Hepatocyte (in vitro differentiated cells): ENCODE measurements at places on chromosomes 16 and 17. TPM values are rescaled to one million over a fixed set of nuclear protein-coding genes. Genes with fewer than 3 reads are reported as not detected.

DNA sequence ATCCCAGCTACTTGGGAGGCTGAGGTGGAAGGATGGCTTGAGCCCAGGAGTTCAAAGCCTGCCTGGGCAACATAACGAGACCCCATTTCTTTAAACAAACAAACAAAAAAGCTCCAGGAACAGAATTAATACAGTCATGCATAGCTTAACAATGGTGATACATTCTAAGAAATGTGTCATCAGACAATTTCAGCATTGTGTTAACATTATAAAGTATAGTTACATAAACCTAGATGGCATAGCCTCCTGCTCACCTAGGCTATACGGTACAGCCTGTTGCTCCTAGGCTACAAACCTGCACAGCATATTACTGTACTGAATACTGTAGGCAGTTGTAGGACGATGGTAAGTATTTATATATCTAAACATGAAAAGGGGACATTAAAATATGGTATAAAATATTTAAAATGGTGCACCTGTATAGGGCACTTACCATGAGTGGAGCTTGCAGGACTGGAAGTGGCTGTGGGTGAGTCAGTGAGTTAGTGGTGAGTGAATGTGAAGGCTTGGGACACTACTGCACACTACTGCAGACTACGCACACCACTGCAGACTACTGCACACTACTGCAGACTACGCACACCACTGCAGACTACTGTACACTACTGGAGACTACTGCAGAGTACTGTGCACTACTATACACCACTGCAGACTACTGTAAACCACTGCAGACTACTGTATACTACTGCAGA is 74.6 kb downstream of the TMC6 start:
- no peaks in the 10 kb centered on the region for H3K4me1 ChIP-seq
- no peaks in the 10 kb centered on the region for H3K27me3 ChIP-seq
- H3K27ac ChIP-seq = no peak overlapping the region
- DNase-seq = no peak
- H3K4me3 ChIP-seq = no peak overlapping the region
- no peaks in the 10 kb centered on the region for H3K36me3 ChIP-seq

GRCh38 chr16:74201576-74201975 is 95.0 kb upstream of the PSMD7 start:
- H3K36me3 ChIP-seq = no peaks in the 10 kb centered on the region
- H3K27me3 ChIP-seq = no peaks in the 10 kb centered on the region
- no peak for DNase-seq
- no peak overlapping the region for H3K4me3 ChIP-seq

GRCh38 chr17:53100126-53100525 is 722.6 kb upstream of the KIF2B start:
- DNase-seq = no peak
- H3K36me3 ChIP-seq = no peaks in the 10 kb centered on the region
- H3K27me3 ChIP-seq = no peaks in the 10 kb centered on the region

DNA sequence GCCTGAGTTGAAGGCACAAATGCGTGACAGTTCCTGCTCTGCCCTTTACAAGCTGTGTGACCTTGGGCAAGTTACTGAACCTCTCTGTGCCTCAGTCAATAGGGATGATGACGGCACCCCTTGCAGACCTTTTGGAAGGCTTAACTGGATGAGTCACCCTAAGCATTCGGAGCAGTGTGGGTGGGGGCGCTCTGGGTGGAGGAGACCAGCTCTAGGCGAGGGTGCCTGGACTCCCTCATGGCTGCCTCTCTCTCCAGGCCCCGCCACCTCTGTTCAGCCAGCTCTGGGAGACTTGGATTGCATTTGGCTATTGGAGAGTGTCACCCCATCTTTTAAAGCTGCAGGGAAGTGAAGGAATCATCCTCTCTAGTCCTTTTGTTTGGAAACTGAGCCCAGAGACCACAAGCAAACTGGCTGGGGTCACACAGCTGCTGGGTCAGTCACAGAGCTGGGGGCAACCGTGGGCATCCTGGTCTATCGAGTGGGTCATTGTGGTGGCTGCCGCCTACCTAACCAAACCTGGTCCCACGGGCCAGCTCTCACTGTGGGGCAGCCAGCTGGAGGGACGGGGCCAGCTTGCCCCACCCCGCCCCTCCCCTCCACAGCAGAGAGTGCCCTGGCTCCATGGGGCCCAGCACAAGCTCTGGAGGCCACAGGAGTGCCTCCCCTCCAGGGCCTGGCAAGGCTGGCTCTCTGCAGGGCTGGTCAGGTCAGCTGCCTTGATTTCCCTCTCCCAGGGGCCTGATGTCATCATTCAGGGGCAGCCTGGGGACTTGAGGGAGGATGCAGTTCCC is 20.2 kb upstream of the GSE1 start:
- no peaks in the 10 kb centered on the region for H3K27me3 ChIP-seq
- no peak for DNase-seq
- H3K27ac ChIP-seq = no peak overlapping the region
- peaks cover 9% of the 10 kb centered on the region for H3K4me1 ChIP-seq

GRCh38 chr16:87227296-87227951 is 89.8 kb downstream of the C16orf95 start:
- H3K27me3 ChIP-seq = peaks cover 7% of the 10 kb centered on the region
- H3K36me3 ChIP-seq = no peaks in the 10 kb centered on the region
- peak overlapping the region; percentile 63 for H3K27ac ChIP-seq
- DNase-seq = no peak
- no peak overlapping the region for H3K4me3 ChIP-seq

- H3K4me1 ChIP-seq = no peaks in the 10 kb centered on the region
- no peak for DNase-seq
- no peaks in the 10 kb centered on the region for H3K36me3 ChIP-seq
- H3K4me3 ChIP-seq = no peak overlapping the region
- H3K27me3 ChIP-seq = peaks cover 53% of the 10 kb centered on the region
Observed at GRCh38 chr16:23188911-23189310, 6.4 kb downstream of the SCNN1G start.

GRCh38 chr16:2152695-2153506 is 2.7 kb upstream of the TRAF7 start:
- DNase-seq = peak; percentile 53
- peak overlapping the region; percentile 79 for H3K27ac ChIP-seq
- H3K36me3 ChIP-seq = no peaks in the 10 kb centered on the region
- H3K4me1 ChIP-seq = peaks cover 70% of the 10 kb centered on the region

DNA sequence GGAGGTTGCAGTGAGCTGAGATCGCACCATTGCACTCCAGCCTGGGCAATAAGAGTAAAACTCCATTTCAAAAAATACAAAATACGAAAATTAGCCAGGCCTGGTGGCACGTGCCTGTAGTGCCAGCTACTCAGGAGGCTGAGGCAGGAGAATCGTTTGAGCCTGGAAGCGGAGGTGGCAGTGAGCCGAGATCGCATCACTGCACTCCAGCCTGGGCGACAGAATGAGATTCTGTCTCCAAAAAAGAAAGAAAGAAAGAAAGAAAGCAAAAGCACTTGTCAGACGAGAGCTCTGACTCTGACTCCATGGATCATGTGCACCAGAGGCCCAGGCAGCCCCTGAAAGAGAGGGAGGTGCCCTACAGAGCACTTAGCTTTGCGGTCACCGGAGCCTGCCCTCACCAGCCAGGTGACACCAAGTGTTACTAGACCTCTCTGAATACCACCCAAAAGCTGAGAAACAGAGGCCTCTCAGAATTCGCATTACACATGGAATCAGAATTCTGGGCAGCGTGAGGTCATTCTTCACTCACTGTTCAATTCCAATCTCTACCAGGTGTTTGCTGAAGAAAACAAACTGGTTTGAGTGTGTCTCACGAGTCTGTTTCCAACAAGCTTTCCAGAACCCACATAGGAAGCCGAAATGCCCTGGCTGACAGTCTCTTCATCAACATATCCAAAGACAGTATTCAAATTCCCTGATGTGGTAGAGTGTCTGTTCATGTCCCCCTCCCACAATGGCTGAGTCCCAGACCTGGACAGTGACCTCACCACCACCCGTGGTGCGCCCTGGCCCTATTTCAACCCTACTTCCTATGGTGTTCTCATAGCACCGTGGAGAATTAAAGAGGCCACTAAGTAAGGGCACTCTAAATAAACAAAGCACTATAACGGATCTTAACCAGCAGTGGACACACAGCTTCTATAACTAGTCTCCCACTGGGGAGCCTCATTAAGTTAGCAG is 1.5 kb downstream of the FLCN start:
- H3K4me1 ChIP-seq = peaks cover 36% of the 10 kb centered on the region
- DNase-seq = peak; percentile 60
- peak overlapping the region; percentile 98 for H3K27ac ChIP-seq
- H3K27me3 ChIP-seq = no peaks in the 10 kb centered on the region

- no peak for DNase-seq
- no peaks in the 10 kb centered on the region for H3K27me3 ChIP-seq
- H3K4me3 ChIP-seq = no peak overlapping the region
- H3K4me1 ChIP-seq = no peaks in the 10 kb centered on the region
Observed at GRCh38 chr16:24668481-24669061, 60.9 kb upstream of the TNRC6A start.

DNA sequence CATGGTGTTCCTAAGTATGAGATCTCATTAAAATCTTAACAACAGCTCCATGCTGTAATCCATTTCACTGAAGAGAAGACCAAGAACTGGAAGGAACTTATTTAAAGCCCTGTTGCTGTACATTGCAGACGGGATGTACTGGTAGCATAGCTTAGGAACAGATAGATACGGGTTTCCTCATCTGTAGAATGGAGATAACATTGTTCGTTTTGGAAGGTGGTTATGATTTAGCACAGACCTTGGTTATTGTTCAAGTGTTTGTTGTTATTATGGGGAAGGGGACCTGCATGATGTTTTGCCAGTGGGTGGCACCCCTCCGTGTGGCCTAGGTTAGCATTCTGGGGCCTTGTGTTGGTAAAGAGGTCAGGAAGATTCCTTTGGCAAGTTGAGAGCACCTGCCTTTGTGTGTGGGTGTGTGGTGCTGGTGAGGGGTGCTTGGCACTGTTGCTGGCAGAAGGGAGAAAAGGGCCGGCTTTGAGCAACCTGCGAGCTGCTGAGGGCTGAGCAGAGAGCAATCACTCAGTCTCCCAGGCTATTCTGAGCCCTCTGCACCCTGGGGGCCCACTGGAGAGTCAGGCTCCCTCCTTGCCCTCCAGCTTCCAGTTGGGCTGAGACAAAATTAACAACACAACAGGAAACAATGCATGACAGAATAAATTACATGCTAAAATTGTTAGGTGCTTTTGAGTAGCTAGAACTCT is 2.3 kb downstream of the TAOK2 start:
- peaks cover 20% of the 10 kb centered on the region for H3K4me1 ChIP-seq
- no peaks in the 10 kb centered on the region for H3K36me3 ChIP-seq
- no peak overlapping the region for H3K27ac ChIP-seq
- H3K27me3 ChIP-seq = no peaks in the 10 kb centered on the region
- H3K4me3 ChIP-seq = peak overlapping the region; percentile 8

GRCh38 chr17:50414808-50415207 is 11.2 kb upstream of the ACSF2 start:
- no peaks in the 10 kb centered on the region for H3K36me3 ChIP-seq
- no peak overlapping the region for H3K4me3 ChIP-seq
- DNase-seq = no peak
- H3K27me3 ChIP-seq = no peaks in the 10 kb centered on the region
- H3K27ac ChIP-seq = no peak overlapping the region

DNA sequence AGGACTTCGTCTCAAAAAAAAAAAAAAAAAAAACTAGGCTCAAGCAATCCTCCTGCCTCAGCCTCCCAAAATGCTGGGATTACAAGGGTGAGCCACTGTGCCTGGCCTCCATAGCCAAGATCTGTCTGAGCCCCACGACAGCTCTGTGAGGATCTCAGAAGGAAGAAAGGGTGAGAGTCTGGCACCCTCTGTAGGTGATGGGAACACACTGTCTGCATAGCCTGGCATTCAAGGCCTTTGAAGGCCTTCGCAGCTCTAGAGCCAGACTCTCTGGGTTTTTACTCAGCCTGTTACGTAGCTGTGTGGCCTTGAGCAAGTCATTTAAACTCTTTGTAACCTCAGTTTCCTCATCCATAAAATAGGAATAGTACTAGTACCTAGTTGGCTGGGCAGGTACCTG is 6.3 kb upstream of the XPO6 start:
- H3K4me1 ChIP-seq = no peaks in the 10 kb centered on the region
- H3K27ac ChIP-seq = no peak overlapping the region
- H3K36me3 ChIP-seq = no peaks in the 10 kb centered on the region
- no peak overlapping the region for H3K4me3 ChIP-seq
- peak; percentile 23 for DNase-seq

GRCh38 chr16:77191259-77191969 is 424 bp downstream of the MON1B start:
- H3K4me3 ChIP-seq = peak overlapping the region; percentile 38
- H3K36me3 ChIP-seq = no peaks in the 10 kb centered on the region
- H3K4me1 ChIP-seq = peaks cover 8% of the 10 kb centered on the region
- no peaks in the 10 kb centered on the region for H3K27me3 ChIP-seq
- peak; percentile 26 for DNase-seq

DNA sequence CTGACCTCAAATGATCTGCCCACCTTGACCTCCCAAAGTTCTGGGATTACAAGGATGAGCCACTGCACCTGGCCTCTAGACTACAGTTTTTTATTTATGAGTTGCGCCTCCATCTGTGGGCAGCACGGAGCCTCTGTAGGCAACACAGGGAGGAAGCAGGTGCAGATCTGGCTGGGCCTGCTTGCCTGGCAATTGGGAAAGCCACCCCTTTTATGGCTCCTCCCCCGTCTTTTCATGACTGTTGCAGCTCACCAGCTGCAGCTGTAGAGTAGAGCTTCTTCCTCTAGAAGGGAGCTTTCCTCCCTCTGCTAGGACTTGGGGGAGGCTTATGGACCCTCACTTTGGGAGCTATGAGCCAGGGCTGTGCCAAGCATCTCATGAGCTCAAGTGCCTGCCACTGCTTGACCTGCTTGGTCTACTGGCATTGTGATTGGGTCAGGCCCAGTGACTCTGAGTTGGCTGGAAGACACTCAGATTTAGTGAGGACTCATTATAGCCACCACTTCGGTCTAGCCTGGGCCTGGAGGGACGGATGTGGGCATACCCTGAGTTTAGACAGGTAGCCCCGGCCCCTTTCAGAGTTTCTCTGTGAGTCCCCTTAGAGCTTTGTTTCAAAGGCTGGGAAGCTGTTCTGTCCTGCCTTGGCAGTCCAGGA is 6.9 kb upstream of the SLC7A6 start:
- DNase-seq = no peak
- H3K27me3 ChIP-seq = no peaks in the 10 kb centered on the region
- H3K4me1 ChIP-seq = peaks cover 17% of the 10 kb centered on the region
- H3K27ac ChIP-seq = peak overlapping the region; percentile 97
- no peak overlapping the region for H3K4me3 ChIP-seq
- no peaks in the 10 kb centered on the region for H3K36me3 ChIP-seq

GRCh38 chr16:57601801-57602478 is 26.5 kb upstream of the ADGRG1 start:
- H3K4me1 ChIP-seq = peaks cover 5% of the 10 kb centered on the region
- H3K4me3 ChIP-seq = no peak overlapping the region
- DNase-seq = no peak
- no peaks in the 10 kb centered on the region for H3K27me3 ChIP-seq
- no peaks in the 10 kb centered on the region for H3K36me3 ChIP-seq

GRCh38 chr16:11133344-11133943 is 122.6 kb downstream of the SOCS1 start:
- H3K4me1 ChIP-seq = peaks cover 56% of the 10 kb centered on the region
- no peak overlapping the region for H3K4me3 ChIP-seq

- no peaks in the 10 kb centered on the region for H3K4me1 ChIP-seq
- no peak overlapping the region for H3K27ac ChIP-seq
- no peaks in the 10 kb centered on the region for H3K36me3 ChIP-seq
- H3K27me3 ChIP-seq = no peaks in the 10 kb centered on the region
Observed at GRCh38 chr17:67322042-67322787, 44.2 kb downstream of the PSMD12 start.

GEMIN4 gene
- 11.6 and 12.0 TPM in 2 replicates for total RNA-seq

PIMREG gene
- 3.9 and 5.4 TPM in 2 replicates for total RNA-seq

NXPH3 gene
- 0.40 and 1.2 TPM in 2 replicates for total RNA-seq

KRT33A gene
- not detected in 2 replicates for total RNA-seq

TMC8 gene
- total RNA-seq = 0.07 and 0.16 TPM in 2 replicates

KRT27 gene
- not detected in 2 replicates for total RNA-seq

TXNDC11 gene
- total RNA-seq = 48.7 and 59.4 TPM in 2 replicates

CFAP52 gene
- total RNA-seq = 0.67 TPM in 1 of 2 replicates, not detected in the other

TBX21 gene
- not detected in 2 replicates for total RNA-seq

GUCY2D gene
- not detected in 2 replicates for total RNA-seq
